HT-29 (cell line): ENCODE measurements at places on chromosomes 11 and 22. TPM values are rescaled to one million over a fixed set of nuclear protein-coding genes. Genes with fewer than 3 reads are reported as not detected.

DNA sequence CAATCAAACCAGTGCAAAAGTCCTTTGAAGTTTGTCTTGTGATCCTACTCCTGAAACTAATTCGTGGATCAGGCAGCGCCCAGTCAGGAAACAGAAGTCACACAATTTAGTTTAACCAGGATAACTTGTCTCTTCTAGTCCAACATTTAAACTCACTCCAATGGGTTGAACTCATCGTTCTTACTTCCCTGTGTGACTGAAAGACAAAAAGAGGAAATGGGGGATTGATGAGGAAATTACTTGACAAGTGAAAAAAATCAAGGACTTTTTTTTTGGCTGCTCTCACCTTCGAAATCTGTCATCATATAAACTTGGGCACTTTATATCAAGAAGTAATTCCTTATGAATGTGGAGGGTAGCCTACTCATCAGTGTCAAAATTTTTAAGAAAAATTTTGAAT is 78.4 kb downstream of the HSD17B12 start:
- no peak for DNase-seq

PATE2 gene
- total RNA-seq, result not detected in 2 replicates

- no peak for DNase-seq
These were observed 160.6 kb downstream of the TMEM135 start for GRCh38 chr11:87198266-87198881.

DNA sequence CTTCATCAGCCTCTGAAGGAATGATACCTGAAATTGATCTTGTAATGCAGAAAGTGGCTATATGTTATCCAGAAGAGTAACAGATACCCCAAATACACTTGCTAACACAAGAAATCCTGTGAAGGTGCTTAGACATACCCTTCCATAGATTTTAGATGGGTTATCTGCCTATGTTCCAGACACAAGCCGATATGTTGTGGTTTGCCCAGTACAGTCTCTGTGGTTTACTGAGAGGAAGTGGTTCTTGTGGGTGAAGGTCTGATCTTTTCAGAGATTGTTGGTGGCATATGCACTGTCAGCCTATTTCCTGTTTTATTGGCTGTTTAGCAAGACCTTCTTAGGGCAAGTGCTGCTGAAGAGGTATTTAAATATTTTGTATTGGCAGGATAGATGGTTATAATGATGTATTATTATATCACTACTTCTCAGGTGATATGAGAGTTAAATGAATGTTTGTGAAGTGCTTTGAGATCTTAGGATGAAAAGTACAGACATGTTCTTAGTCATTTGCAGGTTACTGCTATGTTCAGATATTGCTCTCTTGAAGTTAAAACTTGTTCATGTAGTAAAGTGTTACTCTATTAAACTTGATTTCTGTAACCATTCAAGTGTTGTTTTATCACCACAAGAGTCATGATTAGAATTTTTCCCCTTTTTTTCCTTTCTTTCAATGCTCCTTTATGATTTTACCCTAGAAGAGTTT is 8.2 kb downstream of the ARHGEF12 start:
- DNase-seq, result peak; percentile 83

DNA sequence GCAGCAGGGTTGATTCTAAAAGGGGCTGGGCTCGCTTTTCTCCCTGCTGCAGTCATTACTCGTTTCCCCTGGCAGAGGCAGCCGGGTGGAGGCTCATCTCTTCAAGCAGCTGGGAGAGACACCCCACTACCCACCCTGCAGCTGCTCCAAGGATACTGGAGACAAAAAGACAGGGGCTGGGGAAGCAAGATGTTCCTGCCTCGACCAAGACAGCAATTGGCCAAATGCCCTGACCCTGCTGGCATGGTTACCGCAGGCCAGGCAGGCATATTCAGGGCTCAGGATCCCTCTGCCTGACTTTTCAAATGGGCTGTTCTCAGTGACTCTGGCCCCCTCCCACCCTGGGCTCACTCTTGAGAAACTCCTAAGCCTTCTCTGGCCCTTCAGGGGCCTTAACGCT is 6.8 kb upstream of the RGL4 start:
- no peak for DNase-seq
